Retina (tissue), 1 donor: ENCODE measurements at places on chromosomes 4 and X.

DNA sequence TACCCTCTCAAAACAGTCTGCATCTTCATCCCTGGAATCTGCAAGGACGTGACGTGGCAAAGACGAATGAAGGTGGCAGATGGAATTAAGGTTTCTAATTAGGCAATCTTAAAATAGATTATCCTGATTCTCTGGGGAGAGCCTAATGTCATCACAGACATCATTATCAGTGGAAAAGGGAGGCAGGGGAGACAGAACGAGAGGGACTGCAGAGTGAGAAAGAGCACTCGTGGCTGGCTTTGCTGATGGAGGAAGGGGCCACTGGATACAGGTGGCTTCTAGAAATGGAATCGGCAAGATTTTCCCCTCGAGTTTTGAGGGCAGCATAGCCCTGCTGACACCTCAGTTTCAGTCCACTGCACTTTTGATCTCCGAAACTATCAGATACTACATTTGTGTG lies 110.6 kb downstream of the ASMT start:
- DNase-seq = no peak

- peak; percentile 24 for DNase-seq
These were observed 80.3 kb downstream of the GPC4 start for GRCh38 chrX:133335027-133335426.

- no peak for DNase-seq
These were observed 22.5 kb downstream of the HNRNPH2 start for GRCh38 chrX:101430457-101431078.

GRCh38 chr4:141761926-141762325 lies 125.5 kb downstream of the IL15 start:
- no peak for DNase-seq

DNA sequence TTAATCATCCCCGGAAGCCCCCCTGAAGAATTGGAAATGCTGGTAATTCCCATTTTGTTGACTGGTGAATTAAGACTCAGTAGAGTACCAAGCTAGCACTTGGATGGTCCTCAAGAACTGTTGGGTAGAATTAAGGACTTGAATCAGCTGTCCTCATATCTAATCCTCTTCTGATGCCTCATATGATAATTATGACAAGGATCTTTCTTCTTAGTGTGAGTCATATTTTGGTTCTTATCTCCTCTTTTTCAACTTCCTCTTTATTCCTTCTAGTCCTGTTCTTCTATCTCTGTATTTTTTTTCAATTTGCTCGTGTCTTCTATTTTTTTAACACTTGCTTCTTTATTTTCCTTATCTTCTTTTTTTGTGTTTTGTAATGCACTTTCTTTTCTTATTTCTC lies 206.3 kb upstream of the ANXA3 start:
- no peak for DNase-seq
